ENCODE measurements at places on chromosomes 13 and 19.

DNA sequence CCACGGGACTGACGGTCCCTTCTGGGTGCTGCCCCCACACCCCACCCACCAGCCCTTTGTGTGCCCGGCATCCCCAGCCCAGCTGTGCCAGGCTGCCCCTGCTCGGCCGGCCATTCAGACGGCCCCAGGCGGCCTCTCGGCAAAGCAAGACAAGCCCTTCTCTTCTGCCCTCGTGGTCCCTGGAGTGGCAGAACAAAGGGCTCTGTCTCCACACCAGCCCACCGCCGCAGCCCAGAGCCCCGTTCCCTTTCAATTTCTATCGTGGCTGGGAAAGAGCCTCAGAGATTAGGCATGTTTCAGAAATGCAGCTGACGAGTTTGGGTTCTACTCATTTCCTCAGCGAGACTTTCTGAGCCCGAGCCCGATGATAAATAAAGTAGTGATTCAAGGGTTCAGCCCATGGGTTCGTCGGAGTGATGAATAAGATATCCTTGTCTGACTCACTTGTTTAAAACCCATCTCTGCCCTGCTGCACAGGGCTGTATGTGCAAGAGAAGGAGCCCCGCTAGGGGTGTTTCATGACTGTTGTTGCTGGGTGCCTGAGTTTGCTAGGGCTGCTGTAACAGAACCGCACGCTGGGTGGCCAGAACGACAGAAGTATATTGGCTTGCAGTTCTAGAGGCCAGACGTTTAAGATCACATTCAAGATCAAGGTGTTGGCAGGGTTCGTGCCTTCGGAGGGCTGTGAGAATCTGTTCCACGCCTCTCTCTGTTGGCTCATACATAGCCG, 4.3 kb downstream of the MYO9B start:
- DNase-seq = peak; percentile 96

GRCh38 chr13:108895220-108895704, 265.9 kb downstream of the MYO16 start:
- DNase-seq = peak; percentile 28

GRCh38 chr19:19592690-19593089, 25.8 kb downstream of the PBX4 start:
- no peak for DNase-seq

- DNase-seq = no peak
These were observed 92.3 kb downstream of the TUBA3C start for GRCh38 chr13:19089315-19089714.

- DNase-seq = no peak
These were observed 710.5 kb downstream of the DACH1 start for GRCh38 chr13:71156550-71156949.

GRCh38 chr13:73119612-73120011, 60.8 kb downstream of the KLF5 start:
- no peak for DNase-seq

DNA sequence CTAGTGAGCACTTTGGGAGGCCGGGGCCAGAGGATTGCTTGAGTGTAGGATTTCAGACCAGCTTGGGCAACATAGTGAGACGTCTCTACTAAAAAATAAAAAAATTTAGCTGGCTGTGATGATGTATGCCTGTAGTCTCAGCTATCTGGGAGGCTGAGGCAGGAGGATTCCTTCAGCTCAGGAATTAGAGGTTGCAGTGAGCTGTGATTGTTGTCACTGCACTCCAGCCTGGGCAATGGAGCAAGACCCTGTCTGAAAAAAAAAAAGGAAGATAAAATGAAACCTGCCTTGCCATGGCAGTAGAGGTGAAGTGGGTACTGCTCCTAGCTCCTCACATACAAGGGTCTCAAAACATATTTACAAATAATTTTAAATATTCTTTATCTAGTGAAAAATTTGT, 7.4 kb downstream of the UCHL3 start:
- DNase-seq = no peak

DNA sequence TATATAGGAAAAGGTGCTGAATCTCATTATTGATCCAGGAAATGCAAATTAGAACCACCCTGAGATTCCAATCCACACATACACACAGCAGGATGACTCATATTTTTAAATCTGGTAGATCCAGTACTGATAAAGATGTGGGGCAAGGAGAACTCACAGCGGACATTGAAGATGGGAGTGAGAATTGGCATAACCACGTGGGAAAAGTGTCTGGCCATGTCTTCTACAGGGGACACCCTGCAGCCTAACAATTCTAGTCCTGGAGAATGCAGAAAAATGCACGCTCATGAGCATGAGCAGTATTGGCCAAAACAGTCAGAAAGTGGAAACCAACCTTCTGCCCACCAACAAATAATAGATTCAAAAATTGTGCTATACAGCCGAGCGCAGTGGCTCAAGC, 13.5 kb upstream of the BCL3 start:
- DNase-seq = no peak

DNA sequence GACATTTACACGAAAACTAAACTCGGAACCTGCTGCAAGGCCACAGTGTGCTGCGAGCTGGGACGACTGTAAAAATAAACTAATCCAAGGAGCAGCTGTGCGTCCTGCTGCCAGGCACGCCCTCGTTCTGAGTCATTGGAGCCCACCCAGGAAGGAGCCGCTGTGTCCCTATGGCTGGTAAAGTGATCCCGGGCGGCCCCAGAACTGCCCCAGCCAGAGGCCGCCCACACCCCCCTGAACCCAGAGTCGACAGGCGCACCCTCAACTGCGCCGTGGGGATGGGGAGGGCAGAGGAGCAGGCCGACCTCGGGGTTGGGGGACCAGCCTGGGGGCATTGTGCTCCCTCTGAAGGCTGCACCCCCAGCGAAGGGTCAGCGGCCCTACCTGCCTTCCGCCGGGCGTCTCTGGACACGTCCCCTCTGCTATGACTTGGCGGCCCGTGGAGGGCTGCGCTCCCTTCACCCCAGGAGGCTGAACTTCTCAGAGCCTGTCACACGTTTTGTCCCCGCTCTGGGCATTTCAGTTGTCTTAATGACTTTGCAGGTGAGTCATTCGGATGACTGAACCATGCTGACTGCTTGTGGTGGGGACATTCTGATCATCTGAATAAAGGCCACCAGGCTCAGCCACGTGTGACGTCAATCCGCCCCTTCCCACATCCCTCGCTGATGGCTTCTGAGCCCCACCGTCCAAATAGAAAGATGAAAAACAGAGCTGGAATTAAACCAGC, 42.7 kb downstream of the ADPRHL1 start:
- peak; percentile 91 for DNase-seq

GRCh38 chr13:73223372-73223781, 164.6 kb downstream of the KLF5 start:
- no peak for DNase-seq

- DNase-seq = peak; percentile 82
These were observed at the start of gene RGCC for GRCh38 chr13:41456768-41457588. RGCC (plus strand) TSS chr13:41457550; CDS start chr13:41457708, 158 bp downstream.

DNA sequence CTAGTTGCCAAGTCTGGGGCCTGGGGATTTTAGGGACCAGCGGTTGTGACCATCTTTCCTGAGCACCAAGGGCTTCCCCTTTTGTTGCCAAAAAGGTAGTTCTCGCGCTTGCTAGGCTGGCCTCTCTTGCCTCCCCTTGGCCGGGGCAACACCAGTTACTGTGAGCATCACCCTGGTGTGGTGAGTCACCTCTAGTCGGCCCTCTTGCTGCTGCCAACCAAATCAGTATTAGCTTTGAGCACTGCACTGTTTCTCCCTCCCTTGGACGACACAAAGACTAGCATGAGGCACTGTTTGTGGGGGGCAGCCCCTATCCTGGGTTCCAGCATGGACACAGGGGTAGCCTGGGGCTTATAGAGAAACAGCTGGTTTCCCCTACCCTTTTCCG, 6.9 kb downstream of the SYDE1 start:
- peak; percentile 68 for DNase-seq
